ENCODE measurements at places on chromosomes 11 and 22. TPM values are rescaled to one million over a fixed set of nuclear protein-coding genes. Genes with fewer than 3 reads are reported as not detected.

Gene HEPHL1
- not detected for total RNA-seq

DNA sequence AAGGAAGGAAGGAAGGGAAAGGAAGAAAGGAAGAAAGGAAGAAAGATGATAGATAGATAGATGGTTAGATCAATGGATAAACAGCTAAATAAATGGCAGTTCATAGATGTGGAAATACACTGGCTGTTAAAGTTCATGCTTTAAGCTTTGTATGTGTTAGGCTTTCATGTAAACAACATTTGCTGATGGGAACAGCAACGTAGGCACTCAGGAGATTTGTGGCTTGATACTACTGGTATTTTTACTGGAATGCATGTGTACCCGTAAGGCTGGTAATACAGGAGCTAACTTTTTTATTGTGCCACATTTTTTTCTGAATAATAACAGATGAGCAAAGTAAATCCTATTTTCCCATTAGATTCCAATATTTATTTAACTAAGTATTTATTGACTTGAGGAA, 85.6 kb downstream of the NCAM1 start:
- DNase-seq = no peak

Gene ANO5
- not detected for total RNA-seq

DNA sequence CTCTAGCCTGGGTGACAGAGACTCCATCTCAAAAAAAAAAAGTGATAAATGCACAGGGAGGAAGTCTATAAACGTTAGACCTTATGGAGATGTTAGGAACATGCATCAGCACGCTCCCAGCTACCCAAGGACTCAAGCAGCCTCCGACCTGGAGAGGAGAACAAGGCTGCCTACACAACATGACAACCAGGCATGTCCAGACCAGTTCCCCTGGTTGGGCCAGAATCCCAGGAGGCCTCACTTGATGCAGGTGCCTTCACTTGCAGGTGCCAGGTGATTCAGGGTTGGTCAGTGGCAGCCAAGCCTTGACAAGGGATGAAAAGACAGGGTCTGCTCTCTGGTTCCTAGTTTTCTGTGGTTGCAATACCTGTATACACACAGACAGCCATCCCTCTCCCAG, 5.9 kb downstream of the RANGAP1 start:
- no peak for DNase-seq

Gene SLCO2B1
- total RNA-seq = 1.3 TPM

DNA sequence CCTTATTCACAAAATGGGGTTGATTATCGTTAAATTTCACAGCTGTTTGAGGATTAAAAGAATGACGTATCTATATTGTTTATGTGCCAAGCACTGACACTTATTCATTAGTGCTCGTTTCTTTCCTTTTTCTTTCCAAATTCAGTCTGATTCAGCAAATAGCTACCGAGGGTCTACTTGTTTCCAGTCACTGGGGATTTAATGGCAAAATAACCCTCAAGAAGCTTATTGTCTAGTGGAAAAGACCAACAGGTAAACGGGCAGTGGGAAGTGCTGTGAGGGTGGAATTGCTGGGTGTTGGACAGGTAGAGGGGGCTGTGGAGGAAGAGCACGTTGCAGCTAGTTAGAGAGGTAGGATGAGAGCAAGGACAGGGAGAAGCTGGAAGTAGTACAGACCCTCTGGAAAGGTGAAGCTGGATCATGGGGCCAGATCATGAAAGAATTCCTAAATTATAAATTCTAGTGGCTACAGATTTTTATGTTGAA, 48.3 kb upstream of the BIRC3 start:
- DNase-seq = no peak

DNA sequence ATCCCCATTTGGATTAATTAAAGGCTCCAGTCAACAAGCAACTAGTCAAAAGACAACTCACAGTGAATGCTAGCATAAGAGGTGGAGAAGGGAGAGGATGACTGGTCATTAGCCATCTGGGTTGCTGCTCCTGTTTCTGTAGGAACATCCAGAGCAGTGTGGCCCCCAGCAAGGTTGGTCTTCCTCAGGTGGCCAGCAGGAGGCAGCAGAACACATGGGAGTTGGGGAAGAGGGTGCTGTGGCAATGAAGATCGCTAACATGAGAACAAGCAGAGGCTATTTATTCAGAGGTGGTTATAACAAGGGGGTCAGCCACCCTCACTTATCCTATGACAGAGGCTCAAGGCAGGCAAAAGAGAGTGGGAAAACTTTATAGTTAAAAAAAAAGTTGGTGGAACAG, 21.3 kb downstream of the IZUMO1R start:
- no peak for DNase-seq

DNA sequence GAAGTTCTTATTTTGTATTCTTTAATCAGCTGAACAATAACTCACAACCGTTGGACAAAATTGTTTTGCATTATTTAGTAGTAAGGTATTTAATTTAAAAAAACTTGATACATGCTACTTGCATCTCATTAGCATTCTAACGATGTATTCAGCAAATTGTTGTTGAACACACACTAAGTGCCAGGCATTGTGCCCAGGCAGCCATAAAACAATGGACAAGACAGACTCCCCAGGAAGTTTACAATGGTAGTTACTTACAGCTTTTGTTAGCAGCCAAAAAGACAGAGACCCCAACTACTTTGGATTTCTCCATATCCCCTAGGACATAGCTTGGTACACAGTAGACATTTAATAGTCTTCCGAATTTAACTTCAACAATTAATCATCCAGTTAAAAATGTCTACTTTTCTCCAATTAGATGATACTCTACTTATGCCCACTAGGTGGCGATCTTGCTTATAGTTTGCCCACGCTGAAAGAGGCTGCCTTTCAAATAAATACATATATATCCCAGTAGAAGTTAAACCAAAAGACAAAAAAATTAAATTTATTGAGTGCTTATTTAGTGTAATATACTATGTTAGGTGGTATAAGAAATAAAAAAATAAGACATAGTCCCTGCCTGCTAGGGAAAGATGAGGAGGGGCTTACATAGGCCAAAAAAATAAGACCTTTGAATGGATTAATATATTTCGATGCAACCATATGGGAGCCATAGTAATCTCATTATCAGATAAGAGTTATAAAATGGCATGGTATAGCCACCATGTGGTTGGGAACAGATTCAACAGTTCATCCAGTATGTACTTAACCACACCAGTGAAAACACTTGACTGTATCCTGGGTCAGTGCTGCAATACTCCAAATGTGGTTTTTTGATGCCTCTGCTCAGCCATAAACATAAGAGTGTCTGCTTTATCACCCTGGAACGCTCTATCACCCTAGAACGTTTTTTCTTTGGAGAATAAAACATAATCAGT, 2.0 kb upstream of the FJX1 start:
- DNase-seq = peak; percentile 55

DNA sequence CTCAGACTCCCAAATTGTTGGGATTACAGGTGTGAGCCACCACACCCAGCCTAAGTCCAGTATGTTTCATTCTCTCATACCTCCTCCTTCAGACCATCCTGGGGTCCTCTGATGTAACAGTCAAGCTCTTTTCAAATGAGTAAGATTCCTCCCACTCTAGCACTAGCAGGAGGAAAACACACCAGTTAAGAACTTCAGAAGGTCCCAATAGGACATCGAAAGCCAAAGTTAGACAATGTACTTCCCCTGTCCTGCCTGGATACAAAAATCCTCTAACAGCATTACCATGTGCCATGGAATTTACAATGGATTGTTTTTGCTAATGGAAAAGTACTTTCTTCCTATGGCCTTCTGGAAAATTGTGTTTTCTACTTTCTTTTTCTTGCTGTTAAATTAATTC, 67.1 kb downstream of the CCDC34 start:
- no peak for DNase-seq

DNA sequence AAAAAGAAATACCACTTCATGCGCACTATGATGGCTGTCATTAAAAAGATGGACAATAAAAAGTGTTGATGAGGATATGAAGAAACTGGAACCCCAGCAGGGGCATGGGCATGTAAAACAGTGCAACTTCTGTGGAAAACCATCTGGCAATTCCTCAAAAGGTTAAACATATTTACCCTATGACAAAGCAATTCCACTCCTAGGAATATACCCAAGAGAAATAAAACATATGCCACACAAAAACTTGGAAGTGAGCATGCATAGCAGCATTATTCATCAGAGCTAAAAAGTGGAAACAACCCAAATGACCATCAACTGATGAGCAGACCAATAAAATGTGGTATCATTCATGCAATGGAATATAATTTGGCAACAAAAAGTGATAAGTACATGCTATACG, 50.1 kb downstream of the LRRC32 start:
- DNase-seq = no peak

GRCh38 chr22:38789606-38790005, 4.3 kb downstream of the DNAL4 start:
- no peak for DNase-seq

Gene PANX2
- total RNA-seq = 51.7 TPM

All from PC-9 (cell line).